ENCODE measurements at places on chromosomes 1 and 21. TPM values are rescaled to one million over a fixed set of nuclear protein-coding genes. Genes with fewer than 3 reads are reported as not detected.
A peak's percentile ranks its signal among the peaks of the same experiment; 100 is the strongest.

The S100A8 gene
- total RNA-seq, result 176 TPM

GRCh38 chr1:61058483-61059245, 23.7 kb upstream of the NFIA start:
- DNase-seq, result no peak

- peak; percentile 78 for DNase-seq
Measured at GRCh38 chr1:229341774-229342655, 832 bp downstream of the CCSAP start.

DNA sequence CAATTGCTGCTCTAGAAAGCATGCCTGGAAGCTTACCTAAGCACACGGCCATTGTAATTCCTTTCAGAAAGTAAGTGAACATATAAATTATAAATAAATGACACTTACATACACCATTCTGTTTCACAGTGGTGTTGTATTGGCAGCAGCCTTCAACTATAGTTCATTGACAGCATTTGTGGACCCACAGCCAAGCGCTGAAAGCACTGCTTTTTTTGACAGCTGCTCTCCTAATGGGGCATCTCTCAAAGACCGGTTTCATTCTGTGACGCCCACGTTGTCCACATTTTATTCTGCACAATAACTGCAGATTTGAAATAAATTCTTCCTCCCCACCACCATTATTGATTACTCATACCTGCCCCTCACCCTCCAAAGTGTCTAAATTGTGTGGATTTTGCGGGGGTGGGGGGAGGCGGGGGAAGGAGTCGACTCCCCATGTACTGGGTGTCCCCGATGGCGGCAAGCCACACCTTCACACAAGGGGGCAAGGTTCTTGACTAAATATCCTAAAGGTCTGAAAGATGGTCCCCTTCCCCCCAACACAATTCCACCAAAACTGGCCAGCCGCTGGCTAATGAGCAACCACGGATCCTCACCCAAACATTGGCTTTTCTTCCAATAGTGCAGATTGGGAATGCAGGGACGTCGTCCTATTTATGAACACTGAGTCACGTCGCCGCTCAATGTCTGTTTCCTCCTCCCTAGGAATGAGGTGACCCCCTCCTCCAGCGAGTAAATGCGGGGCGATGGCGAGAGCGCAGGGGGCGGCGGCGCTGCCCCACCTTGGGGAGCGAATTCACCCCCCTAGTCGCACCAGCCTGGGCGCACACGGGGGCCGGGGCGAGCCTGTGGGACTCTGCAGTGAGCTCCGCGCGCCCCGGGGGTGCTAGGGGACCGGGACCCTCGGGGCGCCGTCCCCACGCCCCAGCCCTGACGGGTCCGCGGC, 960 bp downstream of the RCAN1 start:
- DNase-seq, result peak; percentile 4

- DNase-seq, result peak; percentile 99
Measured at GRCh38 chr1:6613361-6614018, at the start of gene PHF13. Gene PHF13, plus strand, starts transcription at chr1:6613731. Its CDS starts 336 bp downstream, at chr1:6614067.

- DNase-seq, result peak; percentile 61
Measured at GRCh38 chr1:64000021-64000420, 203.4 kb upstream of the UBE2U start.

GRCh38 chr1:1432274-1432950, 3.1 kb upstream of the VWA1 start:
- no peak for DNase-seq

- DNase-seq, result no peak
Measured at GRCh38 chr1:227744668-227745067, 9.4 kb downstream of the SNAP47 start.
